Stimulated activated CD8-positive, alpha-beta memory T cell treated with anti-CD3 and anti-CD28 coated beads, Interleukin-7, amount 100 ng/mL, for 1 hour (primary cell): ENCODE measurements at places on chromosomes 6 and 20.

DNA sequence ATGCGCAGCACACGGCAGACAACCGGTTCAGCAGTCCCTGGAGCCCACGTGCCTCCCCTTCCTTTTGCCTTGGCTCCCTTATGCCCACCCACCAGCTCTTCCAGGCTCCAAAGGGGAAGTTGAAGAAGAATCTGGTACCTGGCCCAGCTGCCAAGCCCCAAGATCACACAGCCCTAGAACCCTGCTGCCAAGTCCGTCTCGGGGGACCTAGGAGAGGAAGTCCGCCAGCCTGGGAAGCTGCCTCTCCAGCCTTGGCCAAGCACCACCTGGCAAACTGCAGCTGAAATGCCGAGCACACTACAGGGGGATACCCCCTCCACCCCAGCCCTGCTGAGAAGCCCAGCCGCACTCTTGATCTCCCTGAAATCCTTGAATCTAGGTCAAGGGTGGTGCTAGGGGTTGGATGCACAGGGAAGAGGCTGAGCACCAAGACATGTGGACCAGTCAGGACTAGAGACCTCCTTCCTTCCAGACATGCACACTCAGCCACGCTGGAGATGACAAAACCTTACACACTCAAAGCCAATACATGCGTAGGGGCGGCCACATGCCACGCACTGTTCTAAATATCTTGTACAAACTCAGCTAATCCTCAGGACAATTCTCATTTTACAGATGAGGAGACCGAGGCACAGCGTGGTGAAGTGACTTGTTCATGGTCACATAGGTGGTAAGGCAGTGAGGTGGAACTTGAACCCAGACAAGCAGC is 124.1 kb downstream of the PREX1 start:
- DNase-seq: no peak

- DNase-seq: no peak
Measured at GRCh38 chr20:61761453-61762166, 304.1 kb downstream of the TAF4 start.

DNA sequence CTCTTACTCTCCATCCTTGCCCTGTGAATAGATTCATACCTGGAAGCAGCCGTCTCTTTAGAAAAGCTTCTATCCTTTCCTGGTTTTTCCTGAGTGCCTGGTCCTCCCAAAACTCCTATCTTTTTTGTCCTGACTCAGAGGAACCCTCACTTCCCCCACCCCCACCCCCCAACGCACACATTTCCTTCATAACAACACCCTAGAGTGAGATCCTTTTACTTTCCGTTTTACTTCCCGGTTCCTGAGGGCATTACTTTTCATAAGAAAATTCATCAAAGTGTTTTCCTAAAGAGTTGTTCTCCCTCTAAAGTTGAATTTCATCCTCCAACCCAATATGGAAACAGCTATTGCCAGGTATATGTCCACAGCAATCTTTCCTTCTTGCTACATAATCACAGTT is 327.0 kb downstream of the NRN1 start:
- no peak for DNase-seq

- DNase-seq: no peak
Measured at GRCh38 chr20:45459606-45460005, 9.9 kb upstream of the WFDC2 start.
